ENCODE measurements at places on chromosomes 7 and 10.

DNA sequence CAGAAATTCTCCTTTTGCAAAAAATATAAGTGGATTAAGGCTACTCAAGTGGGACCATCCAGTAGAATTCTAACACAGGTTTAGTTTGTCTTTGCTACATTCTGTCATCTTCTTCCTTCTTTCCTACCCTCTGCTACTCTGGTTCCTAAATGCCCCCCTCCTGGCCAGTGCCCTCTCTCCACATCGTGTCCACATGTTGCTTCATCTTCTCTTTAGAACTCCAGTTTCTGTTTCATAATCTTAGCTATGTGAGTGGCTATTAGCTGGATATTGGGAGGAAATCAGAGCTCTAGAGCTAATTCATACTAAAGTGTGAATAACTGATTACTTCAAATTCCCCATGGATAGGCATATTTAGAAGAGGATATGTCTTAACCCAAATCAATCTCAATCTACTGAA is 528.5 kb downstream of the LRMDA start:
- no peak for DNase-seq

- DNase-seq, result no peak
Measured at GRCh38 chr7:39922580-39922979, 27.5 kb upstream of the CDK13 start.

DNA sequence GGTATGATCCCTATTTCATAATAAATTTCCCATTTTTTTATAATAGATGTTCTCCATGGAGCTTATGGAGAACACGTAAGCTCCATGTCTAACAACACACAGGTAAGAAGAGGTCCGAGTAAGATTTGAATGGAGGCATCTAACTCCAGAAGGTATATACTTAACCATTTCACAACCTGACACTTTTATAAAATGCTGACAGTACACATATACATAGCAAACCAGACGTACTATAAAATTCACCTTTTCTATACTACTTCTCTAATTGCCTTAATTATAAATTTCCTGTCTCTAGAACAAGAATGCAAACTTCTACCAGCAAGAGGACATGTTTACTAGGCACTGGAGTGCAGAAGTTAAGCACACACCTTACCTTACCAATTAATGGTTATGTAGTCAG is 151.3 kb downstream of the DGKI start:
- DNase-seq, result no peak

DNA sequence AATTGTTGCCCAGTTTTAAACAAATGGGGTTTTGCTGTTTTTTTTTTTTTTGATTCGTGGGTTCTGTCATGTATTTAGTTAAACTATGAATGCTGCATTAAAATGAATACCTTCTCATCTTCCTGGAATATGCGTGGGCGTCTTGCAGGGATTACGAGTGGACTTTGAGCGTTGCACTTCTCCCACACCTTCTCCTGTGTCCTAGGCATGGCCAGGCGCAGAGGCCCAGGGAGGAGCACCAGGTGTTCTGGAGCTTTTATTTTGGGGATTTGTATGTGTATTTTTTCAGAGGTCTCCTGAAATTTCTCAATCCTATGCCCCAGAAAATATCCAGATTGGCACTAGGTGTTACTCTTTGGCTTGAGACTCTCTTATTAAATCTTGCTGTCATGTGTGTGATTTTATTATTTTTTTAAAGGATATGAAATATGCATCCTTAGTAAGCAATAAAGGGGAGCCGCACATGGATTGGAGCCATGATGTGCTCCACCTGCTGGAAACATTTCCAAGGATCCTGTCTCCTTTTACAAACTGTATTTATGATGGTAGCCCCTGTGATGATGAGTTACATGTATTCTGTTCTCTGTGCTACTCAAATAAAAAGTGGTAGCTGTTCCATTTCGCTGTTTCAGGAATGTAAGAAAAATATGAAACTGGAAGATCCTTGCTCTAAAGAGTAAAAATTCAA is 482.2 kb upstream of the KLF6 start:
- DNase-seq, result no peak

DNA sequence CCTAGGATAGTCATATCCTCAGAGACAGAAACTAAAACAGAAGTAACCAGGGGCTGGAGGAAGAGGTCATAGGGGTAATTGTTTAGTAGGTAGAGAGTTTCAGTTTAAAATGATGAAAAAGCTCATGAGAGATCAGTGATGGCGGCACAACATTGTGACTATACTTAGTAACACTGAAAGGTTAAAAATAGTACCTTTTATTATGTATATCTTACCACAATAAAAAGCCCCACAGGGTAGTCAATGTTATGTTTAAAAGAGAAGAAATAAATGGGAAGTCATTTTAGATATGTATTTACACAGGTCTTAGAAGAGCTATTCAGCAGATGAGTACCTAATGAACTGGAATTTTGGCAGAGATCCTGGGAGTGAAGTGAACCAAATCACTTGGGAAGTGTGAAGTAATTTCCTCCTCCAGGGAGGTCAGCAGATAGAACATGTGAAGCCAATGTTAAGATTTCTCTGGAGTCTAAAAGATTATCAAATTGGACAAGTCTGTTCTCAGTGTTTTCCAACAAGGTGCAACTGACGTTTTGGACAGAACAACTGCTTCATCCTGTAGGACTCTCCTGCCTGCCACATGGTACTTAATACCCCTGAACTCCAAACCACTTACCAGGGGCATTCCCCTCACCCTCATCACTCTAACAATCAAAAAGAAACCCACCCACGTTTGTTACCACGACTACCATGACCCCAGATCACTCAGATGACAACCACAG is 6.4 kb downstream of the CDCA7L start:
- no peak for DNase-seq

DNA sequence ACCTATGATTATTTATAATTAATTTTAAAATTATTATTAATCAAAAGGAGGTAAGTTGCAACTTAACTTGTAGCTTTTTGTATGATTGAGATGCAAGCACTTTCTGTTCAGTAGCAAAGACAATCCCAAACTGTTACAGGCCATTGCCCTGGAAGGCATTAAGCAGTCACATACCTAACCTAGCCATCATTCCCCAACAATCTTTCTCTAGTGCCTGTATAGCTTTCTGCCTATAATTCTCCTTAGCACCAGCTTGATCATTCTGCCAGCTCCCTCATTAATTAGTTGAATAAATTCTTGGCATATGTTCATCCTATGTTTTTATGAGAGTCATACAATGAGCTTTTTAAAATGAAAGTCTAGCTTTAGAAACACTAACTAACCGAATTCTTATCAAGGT is 178.9 kb upstream of the TMEM106B start:
- DNase-seq, result no peak

DNA sequence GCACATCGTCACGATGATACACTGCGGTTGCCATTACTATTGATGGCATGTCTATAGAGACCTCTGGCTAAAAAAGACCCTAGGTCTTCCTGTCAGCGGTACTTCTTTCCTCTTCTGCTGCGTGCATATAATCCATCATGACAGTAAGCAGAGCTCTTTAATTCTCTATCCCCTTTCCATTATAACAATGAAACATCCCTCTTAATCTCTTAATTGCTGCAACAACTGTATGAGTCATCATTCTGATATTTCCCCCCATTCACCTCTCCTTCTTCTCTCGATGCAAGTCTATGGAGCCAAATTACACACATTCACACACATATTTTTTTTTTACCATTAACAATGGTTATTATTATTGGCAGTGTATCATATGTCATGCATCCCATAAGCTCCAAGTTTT is 45.2 kb upstream of the AKR1E2 start:
- no peak for DNase-seq

All from GM18507 (cell line).